ENCODE measurements at places on chromosomes 7 and 10.

GRCh38 chr7:121610243-121610642 lies 214.1 kb upstream of the FAM3C start:
- no peak for DNase-seq

DNA sequence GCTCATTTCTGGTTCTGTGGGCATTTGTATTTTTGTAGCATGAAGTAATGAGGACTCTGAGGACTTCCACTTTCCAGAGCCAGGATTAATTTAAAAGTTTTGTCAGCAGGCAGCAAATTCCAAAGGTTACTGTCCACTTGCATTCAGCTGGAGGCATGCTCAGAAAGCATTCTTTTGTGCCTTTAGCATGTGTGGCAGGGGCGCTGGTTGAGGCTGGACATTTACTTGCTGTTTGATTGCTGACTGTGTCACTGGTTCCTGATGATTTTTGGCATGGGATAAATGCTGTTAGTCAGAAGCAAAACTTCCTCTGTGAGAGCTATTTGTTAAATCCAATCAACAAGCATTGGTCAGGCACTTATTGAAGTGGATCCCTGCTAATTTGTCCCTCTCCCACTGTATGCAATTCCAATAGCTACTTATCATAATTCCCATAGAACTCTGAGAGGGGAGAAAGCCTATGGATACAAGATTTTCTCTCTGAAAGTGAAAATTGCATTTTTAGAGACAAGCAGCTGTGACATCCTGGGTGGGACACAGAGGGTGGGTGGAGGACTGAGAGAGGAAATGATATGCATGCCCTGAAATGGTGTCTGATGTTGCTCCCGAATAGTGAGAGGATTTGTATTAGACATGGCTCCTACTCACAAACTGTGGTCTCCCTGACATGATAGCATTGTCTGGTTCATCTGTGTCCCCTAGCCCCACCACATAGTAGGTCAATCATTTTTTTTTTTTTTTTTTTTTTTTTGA lies 161.2 kb upstream of the WDR11 start:
- no peak for DNase-seq

DNA sequence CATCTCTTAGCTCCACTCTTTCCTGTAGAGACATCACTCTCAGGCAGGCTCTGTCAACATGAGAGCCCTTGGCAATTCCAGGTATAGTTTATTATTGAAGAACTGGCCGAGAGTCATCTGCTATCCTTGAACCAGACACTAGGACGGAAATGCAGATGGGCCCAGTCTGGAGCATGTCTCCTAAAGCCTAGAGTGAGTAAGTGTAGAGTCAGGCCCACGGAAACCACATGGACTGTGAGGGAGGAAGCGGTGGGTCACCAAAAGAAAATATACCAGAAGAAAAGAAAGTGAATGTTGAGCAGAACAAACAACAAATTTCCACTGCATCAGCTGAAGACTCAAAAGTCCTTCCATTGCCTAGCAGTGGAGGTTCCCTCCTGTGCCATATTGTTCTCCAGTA lies 15.7 kb upstream of the RELN start:
- no peak for DNase-seq

DNA sequence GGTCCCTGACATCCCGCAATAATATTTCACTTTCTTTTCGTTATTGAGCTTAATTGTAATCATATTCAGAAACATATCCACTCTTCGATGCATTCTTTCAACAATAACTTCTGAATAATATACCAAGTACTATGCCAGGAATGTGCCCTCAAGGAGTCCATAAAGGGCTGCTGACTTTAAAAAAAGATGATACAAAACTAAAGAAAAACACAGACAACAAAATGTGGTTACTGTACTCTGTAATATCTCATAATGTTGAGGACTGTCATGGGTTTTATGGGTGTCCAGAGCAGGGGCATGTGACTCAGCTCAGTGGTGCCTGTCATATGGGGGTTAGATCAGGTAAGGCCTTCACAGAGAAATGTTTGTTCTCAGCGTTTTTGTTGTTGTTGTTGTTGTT lies 73.7 kb downstream of the ARL4A start:
- DNase-seq, result no peak

- no peak for DNase-seq
Measured at GRCh38 chr7:156448918-156449317, 191.7 kb upstream of the RNF32 start.

GRCh38 chr7:52362521-52362920 lies 672.9 kb upstream of the POM121L12 start:
- no peak for DNase-seq

GRCh38 chr10:17506390-17506789 lies 52.0 kb upstream of the ST8SIA6 start:
- DNase-seq, result no peak

DNA sequence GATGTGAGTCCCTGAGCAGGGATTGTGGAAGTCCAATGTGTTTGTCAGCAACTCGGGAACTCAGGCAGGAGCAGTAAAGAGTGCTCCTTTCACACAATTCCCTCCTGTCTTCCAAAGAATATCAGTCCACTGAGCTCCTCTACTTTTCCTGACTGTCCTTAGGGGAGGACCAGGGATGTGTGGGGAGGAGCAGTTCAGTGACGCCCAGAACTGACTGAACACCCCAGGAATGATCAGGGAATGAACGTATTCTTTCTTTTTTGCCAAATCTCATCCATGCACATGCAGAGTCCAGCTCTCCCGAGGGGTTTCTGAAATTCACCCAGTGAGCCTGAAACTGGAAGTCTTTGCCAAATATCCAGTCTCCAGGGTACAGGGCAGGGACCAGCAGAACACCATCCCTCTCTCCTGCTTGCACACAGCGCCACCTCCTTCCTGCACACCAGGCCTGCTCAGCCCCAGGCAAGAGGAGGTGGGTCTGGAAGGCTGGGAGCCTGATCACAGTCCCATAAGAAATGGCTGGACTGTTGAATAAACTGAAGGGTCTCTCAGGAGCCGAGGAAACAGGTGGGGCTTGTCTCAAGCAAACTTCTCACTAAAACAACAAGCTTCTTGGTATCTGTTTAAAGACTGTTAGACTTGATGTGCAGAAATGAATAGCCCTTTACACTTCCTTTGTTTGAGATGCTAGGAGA lies 294.7 kb downstream of the C7orf25 start:
- DNase-seq, result no peak

DNA sequence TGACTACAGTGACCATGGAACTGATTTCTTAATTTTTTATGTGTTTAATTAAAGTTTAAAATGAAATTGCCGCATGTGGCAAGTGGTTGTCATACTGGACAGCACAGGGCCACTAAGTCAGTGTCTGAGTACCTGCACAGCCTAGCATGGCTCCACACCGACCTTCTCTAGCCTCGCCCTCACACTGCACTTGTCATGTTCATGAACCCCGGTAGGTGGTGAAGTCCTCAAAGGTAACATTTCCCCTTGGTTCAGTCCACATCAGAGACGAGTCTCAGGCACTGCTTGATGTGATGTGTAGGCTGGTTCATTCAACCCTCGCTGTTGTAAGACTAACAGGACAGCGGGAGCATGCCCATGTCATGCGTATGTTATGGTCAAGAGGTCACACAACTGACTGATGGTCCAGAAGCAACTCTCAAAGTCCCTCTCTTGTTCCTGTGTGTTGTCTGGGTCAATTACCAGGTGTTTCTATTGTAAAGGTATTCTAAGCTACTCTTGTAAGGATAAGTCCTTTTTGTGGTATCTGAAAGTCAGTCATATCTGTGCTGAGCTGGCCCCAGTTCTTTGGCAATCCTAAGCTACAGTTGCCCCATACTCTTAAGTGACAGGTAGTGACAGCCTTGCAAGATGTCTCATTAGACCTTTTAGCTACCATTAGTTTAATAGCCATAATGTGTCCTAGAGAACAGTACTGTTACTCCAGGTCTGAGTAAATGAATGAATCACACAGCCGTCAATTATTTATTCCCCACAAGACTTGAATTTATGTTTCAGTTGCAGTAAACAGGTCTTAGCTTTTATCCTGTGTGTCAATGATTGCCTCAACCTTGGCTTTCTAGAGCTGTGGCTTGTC lies 32.9 kb upstream of the ZC3HAV1L start:
- no peak for DNase-seq

- DNase-seq, result no peak
Measured at GRCh38 chr10:76695069-76695468, 942.5 kb downstream of the KCNMA1 start.
